ENCODE measurements at places on chromosomes 1 and 21.
A peak's percentile ranks its signal among the peaks of the same experiment; 100 is the strongest.

DNA sequence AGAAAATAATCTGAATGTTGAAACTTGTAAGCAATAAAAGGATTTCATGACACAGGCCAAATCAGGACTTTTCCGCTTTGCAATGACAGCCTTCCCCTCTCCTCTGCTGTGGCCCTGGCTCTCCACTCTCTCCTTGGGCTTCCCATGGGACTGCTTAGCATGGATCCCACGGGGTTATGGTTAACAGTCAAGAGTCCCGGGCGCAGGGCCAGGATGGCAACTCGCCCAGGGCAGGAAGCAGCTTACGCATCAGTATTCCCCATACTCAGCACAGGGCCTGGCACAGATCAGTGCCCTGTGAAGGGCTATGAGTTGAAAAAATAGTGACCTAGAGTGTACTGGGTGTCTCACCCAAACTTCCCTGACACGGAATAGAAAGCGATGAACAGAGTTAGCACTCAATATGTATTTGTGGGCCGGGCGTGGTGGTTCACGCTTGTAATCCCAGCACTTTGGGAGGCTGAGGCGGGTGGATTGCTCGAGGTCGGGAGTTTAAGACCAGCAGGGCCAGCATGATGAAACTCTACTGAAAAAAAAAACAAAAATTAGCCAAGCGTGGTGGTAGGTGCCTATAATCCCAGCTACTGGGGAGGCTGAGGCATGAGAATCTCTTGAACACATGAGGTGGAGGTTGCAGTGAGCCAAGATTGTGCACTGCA, 29.1 kb upstream of the GRHL3 start:
- no peak for DNase-seq

- DNase-seq: no peak
Observed at GRCh38 chr1:215290018-215290417, 207.5 kb downstream of the KCNK2 start.

DNA sequence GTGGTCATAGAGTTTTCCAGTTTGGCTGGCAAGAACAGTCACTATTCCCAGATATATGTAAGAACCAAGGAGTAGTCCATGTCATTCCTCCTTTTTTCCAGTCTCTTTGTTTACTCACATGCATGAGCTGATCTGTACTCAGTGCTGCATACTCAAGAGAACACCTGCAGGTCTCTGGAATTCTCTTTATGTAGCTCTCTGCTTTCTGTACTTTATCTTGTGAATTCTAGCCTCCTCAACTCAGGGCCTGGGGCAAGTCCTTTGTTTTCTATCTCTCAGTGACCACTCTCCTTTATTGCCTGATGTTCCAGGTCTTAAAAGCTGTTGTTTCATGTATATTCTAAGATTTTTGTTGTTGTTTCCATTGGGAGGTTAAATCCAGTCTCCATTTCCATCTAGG, 478.9 kb downstream of the DPYD start:
- DNase-seq: no peak

GRCh38 chr1:206833801-206834200, 31.6 kb upstream of the IL20 start:
- peak; percentile 10 for DNase-seq

GRCh38 chr1:230930986-230931385, 47.7 kb downstream of the TTC13 start:
- no peak for DNase-seq

GRCh38 chr1:212244441-212244840, 40.8 kb upstream of the PPP2R5A start:
- no peak for DNase-seq

- DNase-seq: no peak
Observed at GRCh38 chr1:37055631-37056030, 21.3 kb upstream of the GRIK3 start.

GRCh38 chr21:38129711-38130110, 127.1 kb upstream of the KCNJ15 start:
- peak; percentile 0 for DNase-seq

- no peak for DNase-seq
Observed at GRCh38 chr1:69483246-69483645, 84.5 kb upstream of the LRRC7 start.

DNA sequence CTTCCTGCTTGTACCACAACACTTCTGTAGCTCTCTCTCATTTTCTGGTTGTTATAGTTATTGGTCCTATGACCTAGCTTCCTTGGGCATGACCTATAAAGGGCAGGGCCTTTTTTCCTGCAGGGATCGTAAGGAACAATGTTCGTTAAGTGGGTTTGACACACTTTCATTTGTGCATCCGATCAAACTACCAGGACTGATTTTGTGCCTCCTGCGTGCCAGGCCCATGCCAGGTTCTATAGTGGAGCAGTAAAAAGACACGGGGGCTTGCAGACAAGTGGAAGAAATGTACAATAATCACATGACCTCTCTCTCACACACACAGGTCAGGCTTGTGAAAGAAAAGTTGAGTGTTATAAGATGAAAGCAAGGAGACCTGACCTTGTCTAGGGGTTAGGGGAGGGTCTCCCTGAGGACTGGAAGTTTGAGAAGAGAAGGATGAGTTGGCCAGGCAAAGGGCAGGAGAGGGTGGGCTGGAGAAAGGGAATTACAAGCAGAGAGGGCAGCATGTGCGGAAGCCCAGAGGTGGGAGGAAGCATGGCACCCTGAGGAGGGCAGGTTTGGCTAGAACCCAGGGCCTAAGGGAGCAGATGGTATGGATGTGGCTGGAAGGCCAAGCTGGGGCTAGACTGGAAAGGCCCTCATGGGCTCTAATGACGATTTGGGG, 145.4 kb downstream of the GRIK3 start:
- DNase-seq: no peak

- DNase-seq: peak; percentile 27
Observed at GRCh38 chr1:101237229-101237837, 514 bp downstream of the S1PR1 start.

GRCh38 chr1:7268983-7269382, 483.7 kb downstream of the CAMTA1 start:
- DNase-seq: no peak

DNA sequence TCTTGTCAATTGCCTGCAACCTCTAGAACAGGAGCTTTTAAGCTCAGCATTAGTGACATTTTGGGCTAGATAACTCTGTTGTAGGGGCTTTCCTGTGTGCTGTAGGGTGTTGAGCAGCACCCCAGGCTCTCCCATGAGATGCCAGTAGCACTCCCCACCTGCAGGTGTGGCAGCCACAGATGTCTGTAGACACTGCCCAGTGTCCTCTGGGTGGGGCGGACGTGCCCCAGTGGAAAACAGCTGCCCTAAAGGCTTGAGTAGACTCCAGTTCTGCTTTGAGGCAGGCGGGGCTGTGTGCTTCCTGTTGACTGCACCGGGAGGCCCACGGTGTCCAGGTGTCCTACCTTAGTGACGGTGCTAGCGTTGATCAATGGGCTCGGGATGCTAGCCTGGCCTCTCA, 16.9 kb upstream of the PWP2 start:
- DNase-seq: no peak

DNA sequence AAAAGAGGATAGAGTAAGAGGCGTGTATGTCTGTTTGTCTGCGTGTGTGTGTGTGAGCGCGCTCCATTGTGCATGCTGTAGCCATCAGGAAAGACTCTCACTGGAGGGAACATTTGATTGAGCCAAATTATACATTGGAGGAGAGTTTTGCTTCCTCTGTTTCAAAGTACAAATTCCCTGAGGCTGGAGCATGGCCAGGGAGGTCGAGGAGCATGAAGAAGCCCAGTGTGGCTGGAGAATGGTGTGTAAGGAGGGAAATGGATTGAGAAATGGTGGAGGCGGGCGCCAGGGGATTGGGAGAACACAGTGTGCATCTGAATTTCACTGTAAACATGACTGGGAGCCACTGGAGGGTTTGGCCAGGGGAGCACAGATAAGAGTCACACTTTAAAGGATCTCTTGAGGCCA, 22.1 kb upstream of the EFNA1 start:
- DNase-seq: no peak

GRCh38 chr1:34354367-34354766, 177.7 kb downstream of the C1orf94 start:
- no peak for DNase-seq

GRCh38 chr1:212121779-212122178, 86.2 kb downstream of the DTL start:
- DNase-seq: no peak

DNA sequence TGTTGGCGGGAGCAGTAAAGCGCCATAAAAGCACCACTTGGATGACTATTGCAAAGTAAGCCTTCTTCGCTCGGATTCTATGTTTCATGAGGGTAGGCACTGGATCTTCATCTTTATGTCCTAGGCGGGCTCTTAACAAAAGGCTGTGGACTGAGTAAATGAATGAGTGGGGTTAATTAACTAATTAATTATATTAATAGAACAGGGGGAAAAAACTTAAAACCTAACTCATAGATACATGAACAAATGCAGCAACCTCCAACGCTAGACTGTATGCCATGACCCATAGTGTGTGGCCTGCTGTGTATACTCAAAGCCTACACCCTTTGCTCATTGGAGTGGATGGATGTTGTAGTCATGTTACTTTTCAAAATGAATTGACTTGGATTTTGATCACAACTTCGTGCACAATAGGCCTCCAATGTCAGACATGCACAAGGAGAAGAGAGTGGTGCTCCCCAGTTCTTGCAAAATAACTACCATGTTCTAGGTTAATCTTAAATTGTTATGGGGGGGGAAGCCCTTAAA, 417 bp upstream of the GFI1 start:
- no peak for DNase-seq

DNA sequence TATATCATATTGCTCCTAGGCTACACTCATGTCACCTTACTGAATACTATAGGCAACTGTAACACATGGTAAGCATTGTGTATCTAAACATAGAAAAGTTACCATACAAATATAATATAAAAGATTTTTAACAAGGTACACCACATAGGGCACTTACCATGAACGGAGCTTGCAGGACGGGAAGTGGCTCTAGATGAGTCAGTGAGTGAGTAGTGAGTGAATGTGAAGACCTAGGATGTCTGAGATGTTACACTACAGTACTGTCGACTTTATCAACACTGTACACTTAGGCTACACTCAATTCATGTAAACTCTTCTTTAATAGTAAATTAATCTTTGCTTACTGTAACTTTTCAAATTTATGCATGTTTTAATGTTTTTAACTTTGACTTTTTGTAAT, 81.0 kb upstream of the PLD5 start:
- no peak for DNase-seq

DNA sequence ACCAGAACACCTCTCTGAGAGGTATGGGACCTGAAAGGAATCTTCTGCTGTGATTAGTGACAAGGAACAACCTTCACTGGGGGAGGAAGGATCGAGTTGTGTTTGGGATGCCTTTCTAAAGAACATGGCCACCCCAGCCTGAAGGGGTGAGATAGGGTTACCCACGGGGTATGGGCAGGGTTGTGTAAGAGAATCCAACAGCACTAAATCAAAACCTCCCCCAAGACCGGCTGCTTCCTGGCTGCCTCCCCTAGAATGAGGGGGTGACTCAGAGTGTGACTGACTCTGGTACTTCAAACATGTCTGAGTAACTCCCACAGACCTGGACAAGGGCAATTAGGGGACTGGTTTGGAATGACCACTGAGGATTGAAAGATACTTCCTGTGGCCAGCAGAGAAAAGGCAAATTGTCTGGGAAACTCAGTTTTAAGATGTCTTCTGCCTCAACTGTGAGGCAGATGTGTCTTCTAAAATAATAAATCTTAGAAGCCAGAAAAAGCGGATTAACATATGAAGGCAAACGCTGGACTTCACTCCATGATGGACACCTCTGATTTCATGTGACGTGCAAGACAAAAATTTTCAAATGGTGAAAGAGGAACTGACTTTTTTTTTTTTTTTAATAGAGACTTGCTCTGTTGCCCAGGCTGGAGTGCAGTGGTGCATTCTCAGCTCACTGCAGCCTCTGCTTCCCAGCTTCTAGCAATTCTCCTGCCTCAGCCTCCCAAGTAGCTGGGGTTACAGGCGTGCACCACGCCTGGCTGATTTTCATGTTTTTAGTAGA, 6.7 kb upstream of the PTPN14 start:
- no peak for DNase-seq

- no peak for DNase-seq
Observed at GRCh38 chr1:220796530-220796929, 9.8 kb downstream of the MTARC1 start.

DNA sequence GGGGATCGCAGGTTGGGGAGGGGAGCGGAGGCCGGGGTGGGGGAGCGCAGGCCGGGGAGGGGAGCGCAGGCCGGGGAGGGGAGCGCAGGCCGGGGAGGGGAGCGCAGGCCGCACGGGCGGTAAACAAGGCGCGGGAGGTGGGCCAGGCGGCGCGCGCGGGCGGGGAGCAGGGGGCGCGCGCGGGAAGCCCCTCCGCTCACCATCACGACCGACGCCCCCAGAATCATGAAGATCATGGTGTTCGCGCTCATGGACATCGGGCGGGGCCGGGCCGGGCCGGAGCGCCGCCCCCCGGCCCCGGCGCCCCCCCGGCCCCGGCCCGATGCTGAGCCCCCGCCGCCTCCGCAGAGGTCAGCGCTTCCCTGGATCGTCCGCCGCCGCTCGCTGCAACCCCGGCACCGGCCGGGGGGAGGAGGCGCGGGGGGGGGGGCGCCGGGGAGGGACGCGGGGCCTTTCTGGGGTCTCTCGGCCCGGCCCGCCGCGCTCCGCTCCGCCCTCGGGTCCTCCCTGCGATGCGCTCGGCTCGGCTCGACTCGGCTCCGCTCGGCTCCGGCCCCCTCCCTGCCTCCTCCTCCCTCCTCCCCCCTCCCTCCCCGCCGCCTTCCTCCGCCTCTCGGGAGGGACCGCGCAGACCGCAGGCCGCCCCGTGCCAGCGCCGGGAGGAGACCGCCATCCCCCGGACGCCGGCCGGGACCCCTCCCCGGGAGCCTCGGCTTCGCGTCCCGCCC, at the start of gene TMEM240:
Gene TMEM240, minus strand, starts transcription at position 535 of the 728 bp plus-strand sequence. Its CDS starts 278 bp downstream, at position 257.
- peak; percentile 87 for DNase-seq

- DNase-seq: no peak
Observed at GRCh38 chr1:233427907-233428306, 100.4 kb downstream of the MAP3K21 start.

DNA sequence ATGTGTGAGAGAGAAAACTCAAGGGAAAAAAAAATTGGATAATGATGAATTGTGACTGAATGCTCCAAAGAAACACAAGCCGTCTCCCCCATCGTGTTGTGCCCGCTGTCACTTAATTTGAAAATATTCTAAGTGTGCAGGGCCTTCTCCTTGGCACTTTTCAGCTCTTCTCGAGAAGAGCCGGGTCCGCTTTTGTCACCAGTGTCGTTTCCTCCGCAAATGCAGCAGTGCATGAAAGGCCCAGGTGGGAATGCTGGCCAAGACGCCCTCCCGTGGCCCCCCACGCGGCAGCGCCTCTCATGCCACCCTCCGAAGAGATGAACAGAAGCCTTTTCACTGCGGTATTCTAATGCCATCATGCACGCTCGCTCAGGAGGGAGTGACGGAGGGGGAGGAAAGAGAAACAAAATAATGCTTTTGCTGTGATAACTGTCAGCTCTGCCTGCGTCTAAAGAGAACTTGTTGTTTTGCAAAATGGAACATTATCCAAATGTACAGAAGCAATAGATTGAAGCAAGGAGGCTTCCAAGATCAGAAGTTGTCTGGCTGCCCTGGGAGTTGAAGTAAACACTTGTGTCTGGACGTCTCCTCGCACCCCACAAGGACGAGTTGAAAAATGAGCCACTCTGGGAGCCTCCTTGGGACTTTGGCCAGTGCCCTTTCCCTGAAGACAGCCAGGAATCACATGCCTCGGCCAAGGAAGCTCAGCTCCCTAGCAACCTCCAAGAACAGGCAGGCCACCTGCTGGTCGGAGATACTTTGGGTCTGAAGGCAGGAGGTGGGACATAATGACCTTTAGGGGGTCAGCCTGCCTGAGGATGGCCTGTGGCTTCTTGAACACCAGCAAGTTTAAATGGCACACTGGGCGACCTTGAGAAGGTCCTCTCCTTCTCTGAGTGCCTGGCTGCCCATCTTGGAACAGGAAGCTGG, 166.1 kb upstream of the ZC3H12A start:
- peak; percentile 18 for DNase-seq

- no peak for DNase-seq
Observed at GRCh38 chr1:59272507-59272906, 24.4 kb upstream of the FGGY start.

GRCh38 chr1:183248989-183249691, 63.1 kb downstream of the LAMC2 start:
- DNase-seq: no peak

All from NCI-H526 (cell line).